ENCODE measurements at places on chromosomes 6 and 20.

- no peak for ATAC-seq
Observed at GRCh38 chr6:15266423-15266996, 20.6 kb downstream of the JARID2 start.

- peak; percentile 95 for ATAC-seq
Observed at GRCh38 chr6:149963462-149964307, at the start of gene ULBP1. Gene ULBP1 (plus strand): TSS chr6:149963943. CDS start chr6:149964050, 107 bp downstream.

DNA sequence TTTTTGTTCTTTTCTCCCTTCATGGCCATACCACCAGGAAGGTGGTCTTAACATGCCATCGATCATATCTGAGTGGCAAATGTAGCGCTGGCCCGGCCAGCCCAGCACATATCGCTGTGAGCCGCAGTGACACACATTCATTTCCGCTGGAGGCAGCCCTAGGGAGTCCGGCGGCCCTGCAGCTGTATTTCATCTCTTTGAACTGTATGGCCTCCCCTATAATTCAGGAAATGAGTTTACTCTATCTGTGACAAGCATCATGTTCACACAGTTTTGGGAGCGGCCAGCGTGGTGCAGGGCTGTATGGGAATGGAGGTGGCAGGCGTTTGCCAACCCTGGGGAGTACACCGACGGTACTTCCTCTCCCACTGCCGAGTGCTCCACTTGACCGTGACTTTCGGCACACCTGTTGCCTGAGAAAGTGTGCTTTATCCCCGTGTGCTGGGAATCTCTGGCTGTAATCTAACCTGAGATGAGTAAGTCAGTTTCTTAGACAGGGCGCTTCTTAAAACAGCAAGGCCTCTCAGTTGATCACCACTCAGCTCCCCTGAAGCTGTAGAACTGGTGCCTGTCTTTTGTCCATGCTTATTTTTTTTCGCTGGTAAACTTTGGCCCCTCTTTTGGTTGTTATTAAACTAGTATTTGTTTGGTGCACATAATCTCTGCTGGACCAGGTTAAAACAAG lies 257.1 kb upstream of the TAB2 start:
- peak; percentile 41 for ATAC-seq

DNA sequence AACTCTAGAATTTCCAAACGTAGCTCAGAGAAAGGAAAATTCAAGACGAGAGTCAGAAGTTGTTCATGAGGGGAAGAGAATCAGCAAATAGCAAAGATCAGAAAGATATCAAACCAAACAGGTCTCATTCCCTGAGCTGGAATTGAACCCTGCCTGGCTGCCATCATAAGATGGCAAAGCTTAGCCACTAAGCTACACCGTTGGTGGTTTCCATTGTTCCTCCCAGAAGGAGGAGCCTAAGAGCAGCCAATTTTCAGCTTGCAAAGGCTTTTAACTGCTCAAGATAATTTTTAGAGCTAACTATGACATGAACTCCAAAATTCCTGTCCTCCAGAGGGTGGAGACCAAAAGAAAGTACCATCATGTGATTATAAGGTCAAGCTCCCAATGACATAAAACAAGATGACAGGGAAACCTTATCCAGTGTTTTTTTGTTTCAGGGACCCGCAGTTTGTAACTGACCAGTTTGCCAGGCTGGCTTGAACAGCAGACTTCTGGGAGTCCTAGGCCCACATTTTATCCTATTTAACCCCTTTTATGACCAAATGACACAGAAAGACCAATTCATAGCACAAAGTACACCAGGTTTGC lies 55.9 kb downstream of the COL11A2 start:
- ATAC-seq, result no peak

DNA sequence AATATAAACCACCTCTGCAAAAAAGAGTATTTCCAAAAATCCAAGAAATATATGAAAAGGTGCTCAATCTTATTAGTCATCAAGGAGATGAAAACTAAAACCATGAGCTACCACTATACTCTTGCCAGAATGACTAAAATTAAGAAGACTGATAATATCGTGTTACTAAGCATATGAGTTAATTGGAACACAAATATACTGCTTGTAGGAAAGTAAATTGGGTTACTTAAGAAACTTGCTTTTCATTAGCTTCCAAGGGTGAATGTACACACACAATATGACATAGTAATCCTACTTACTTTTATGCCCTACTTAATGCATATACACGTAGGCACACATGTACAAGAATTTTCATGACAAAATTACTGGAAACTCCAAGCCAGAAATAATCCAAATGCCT lies 3.4 kb downstream of the THEMIS start:
- no peak for ATAC-seq

DNA sequence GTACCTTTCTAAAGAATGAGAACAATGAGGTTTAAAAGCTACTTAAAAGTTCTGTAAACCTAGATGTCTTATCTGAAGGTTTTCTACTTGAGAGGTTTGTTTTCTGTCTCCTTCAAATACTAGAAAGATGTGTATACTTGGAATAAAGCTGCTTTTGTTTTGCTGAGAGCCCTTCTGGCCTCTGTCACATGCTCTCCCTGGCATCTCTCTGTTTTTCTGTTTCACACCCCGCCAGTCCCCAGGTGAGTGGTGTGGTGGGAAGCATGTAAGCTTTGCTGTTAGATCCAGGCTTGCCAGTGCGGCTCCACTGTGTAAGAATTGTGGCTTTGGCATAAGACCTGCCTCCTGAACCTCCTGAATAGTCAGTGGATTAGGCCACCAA lies 56.8 kb downstream of the SNX9 start:
- no peak for ATAC-seq

DNA sequence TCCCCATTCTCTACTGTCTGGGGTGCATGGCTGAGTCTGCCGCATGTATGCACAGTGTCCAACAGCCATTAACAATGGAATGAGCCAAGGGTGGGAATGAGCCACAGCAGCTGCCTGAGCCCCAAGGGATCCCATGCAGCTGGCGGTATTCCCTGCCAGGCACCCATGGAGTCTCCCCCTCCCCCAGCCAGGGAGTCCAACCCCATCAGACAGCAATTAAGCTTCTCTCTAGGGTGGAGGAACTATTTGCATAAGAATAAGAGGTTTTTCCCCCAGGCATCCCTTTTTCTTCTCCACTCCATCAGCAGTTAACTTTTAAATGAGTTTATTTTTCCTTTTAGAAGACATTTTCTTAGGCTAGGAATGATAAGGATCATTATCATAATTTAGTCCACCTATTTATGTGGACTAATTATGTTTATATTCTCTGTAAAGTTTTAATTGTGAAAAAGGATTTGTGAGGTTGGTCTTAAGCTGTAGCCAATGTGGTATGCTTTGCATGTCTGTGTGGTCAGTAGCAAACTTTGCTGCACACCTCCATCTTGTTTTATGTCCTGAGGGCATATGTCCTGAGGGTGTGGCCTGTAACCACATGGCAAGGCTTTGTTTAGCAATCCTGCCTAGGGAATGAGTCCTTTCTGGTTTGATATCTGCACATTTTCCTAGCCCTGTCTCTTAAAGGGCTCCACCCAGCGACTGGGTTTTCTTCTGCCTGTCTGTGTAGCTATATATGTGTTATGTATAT lies 158.9 kb upstream of the OLIG3 start:
- no peak for ATAC-seq

DNA sequence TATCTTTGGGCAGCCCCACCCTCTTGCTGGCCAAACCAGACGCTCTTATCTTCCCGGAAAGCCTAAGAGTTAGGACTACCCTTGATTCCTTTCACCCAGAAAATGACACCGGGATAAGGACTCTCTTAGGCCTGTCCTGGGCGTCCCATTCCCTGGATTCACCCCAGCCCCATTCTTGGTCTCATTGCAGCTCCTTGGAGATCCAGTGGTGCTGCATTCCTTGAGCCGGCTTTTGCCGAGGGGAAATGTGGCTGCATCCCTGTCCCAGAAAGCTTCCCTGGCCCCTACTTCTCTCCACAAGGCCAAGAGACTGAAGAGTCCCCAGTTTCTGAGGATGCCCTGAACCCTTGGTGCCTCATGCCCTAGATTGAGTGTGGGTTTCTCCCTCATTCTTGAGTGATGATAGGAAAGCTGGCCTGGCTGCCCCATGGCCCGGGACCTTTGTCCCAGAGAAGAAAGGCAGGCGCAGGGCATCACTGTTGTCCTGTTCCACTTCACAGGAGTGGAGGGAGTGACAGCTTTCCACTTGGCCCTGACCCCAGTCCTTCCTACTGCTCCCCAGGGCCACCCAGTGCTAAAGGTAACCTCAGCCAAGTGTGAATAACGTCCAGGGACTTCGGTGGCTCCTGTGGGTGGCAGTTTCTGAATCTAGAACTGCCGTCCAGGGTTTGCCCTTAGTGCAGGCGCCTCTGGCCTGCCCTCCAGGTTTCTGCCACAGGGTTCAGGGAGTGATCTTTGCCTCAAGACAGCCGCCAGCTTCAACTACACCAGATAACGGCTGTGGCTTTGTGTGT lies 42.7 kb upstream of the MYL9 start:
- ATAC-seq, result no peak

GRCh38 chr6:42710316-42710715 lies 12.1 kb downstream of the PRPH2 start:
- no peak for ATAC-seq
